ENCODE measurements at places on chromosomes 5 and 9. TPM values are rescaled to one million over a fixed set of nuclear protein-coding genes. Genes with fewer than 3 reads are reported as not detected.

- DNase-seq = no peak
Measured at GRCh38 chr9:11821306-11821975, 871.7 kb upstream of the TYRP1 start.

DNA sequence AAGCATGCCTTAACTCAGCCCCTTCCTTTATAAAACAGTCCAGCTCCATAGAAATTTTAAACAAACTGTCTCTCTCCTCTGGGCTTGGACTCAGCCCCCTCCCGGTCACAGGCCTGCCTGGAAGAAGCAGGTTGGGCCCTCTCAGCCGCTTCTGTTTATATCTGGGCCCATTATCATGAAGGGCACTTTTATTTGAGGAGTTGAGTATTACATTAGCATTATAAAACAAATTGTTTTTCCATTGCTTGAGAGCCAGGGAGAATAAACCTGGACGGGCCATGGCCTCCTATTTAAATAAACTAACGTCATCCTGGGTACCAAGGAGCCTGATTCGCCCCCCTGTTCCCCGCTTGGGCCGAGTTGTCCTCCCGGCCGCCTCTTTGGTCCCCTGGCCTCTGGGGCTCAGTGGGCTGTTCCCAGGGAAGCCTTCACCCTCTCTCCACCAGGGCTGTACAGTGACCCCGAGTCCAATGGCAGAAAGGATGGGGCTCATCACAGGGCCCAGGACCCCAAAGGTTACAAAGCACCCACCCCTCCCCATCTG lies 13.2 kb downstream of the IRX2 start:
- peak; percentile 27 for DNase-seq

DNA sequence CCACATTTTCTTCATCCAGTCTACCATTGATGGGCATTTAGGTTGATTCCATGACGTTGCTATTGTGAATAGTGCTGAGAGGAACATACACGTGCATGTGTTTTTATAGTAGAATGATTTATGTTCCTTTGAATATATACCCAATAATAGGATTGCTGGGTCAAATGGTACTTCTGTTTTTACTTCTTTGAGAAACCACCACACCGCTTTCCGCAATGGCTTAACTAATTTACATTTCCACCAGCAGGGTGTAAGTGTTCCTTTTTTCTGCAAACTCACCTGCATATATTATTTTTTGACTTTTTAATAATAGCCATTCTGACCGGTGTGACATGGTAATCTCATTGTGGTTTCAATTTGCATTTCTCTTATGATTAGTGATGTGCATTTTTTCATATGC lies 82.2 kb upstream of the RFX3 start:
- no peak for DNase-seq

DNA sequence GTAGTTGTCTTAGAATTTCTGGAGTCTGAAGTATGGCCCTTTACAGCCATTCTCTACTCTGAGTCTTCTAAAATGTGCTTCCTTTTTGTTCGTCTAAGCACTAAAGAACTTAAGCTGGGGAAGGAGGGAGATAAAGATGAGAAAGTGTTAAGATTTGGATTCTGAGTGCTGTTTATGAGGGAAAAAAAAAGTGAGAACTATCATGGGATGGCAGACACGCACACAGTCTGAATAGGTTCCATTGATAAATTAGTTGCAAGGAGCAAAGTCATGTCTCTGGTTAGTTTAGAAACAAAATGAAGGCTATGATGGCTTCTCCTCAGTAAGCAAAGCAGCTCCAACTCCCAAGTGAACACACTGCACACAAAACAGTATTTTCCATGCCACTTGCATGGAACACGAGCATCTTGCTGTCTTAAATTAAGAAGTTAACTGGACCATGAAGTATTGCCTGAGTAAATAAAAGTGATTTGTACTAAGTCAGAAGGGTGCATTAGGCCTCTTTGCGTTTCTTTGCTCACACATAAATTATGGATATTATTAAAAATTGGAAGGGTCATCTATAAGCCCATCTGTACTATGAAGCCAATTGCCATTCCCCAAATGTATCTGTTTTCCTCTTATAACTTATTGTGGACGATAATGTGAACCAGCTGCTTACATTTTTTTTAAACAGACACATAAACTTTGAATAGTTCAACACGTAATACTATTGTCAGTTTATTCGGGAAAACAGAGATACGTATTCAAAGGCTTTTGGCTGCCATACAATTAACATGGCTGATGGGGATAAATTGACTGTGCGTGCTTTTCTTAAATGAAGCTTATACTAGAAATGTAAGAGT lies 199.3 kb downstream of the SGCD start:
- no peak for DNase-seq

CD14 gene
- total RNA-seq = 17.3 TPM

TIMD4 gene
- 1.2 TPM for total RNA-seq

HSD17B3 gene
- total RNA-seq = not detected

Measured in ureter (tissue), 1 donor.